GM12891 (cell line): ENCODE measurements at places on chromosomes 12 and 14.

- DNase-seq = no peak
These were observed 14.7 kb upstream of the HIGD1C start for GRCh38 chr12:50937653-50938052.

- DNase-seq = no peak
These were observed 9.3 kb upstream of the HDAC7 start for GRCh38 chr12:47828976-47829482.

DNA sequence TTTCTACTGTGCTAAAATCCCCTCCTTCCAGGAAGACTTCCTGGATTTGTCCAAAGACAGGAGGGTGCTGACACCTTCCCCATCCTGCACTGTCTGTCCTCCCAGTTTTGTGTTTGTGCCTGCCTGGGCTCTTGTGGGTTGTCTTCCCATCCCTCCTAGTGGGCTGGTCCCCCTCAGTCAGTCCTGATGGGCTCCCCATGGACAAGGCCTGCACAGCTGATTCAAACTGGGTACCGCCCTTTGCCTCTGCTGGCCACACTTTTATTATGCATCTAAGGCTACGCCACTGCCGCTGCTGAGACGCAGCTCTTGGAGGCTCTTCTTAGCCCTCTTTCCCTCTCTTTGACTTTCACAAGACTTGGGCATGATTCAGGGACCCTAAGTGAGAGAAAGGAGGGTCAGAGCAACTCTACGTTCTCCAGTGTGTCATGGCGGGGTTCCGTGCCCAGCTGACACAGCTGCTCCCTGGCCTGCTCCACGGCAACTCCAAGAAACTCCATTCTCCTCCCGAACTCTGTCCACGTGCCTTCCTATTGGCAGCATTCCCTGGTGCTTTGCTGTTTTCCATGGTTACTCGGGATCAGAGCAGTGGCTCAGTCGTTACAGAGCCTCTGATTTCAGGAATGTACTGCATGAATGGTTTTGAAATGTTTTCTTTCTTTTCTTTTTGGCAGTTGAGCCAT lies 3.8 kb upstream of the KRT85 start:
- no peak for DNase-seq

- no peak for DNase-seq
These were observed 37.3 kb downstream of the PPP1R12A start for GRCh38 chr12:79897617-79898016.

- DNase-seq = no peak
These were observed 50.3 kb downstream of the BCL2L14 start for GRCh38 chr12:12121061-12121460.

GRCh38 chr12:105930557-105931503 lies 207.9 kb downstream of the NUAK1 start:
- DNase-seq = no peak

DNA sequence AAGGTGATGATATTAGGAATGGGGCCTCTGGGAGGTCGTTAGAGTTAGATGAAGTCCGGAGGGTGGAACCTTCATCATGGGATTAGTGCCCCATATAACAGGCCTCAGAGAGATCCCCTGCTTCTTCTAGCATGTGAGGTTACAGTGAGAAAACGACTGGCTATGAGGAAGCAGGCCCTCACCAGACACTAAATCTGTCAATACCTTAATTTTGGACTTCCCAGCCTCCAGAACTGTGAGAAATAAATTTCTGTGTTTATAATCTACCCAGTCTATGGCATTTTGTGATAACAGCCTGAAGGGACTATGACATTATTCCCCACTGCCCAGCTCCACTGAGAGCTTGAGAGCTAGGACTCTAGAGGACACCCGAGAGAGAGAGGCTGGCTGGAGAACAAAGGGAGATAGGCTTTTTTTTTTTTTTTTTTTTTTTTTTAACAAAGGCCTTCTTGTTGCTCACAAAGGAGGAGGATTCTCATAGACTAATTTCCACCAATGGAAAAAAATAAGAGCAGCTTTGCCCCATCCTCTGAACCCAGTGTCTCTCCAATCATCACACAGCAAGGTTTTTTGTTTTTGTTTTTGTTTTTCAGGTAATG lies 87.8 kb upstream of the EEA1 start:
- DNase-seq = no peak

GRCh38 chr14:65211341-65211987 lies 109.1 kb upstream of the MAX start:
- DNase-seq = no peak
